Activated CD4-positive, alpha-beta T cell treated with anti-CD3 and anti-CD28 coated beads, Interleukin-2, Interleukin-6, amounts not matched to agents 100 ng/mL and 50 ng/mL, durations not matched to agents 16 hours and 8 hours (primary cell): ENCODE measurements at places on chromosomes 5 and 9.

- no peak for DNase-seq
Observed at GRCh38 chr5:146791471-146791870, 87.1 kb downstream of the PPP2R2B start.

DNA sequence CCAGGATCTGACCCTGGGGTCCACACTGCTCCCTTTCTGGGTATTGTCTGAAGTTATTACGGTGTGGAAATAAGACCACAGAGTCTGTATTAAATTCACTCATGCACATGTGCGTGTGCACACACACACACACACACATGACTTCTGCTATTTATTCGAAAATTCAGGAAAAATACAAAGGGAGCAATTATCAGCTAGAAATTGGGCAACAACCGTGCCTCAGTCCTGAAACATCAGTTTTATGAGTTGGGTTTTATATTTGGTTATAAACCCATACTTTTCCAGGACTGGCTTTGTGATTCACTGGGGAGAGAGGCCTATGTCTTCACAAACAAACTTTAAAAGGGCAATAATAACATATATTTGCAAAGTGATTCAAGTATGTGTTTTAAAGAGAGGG is 90.2 kb downstream of the ANGPTL2 start:
- DNase-seq, result no peak

DNA sequence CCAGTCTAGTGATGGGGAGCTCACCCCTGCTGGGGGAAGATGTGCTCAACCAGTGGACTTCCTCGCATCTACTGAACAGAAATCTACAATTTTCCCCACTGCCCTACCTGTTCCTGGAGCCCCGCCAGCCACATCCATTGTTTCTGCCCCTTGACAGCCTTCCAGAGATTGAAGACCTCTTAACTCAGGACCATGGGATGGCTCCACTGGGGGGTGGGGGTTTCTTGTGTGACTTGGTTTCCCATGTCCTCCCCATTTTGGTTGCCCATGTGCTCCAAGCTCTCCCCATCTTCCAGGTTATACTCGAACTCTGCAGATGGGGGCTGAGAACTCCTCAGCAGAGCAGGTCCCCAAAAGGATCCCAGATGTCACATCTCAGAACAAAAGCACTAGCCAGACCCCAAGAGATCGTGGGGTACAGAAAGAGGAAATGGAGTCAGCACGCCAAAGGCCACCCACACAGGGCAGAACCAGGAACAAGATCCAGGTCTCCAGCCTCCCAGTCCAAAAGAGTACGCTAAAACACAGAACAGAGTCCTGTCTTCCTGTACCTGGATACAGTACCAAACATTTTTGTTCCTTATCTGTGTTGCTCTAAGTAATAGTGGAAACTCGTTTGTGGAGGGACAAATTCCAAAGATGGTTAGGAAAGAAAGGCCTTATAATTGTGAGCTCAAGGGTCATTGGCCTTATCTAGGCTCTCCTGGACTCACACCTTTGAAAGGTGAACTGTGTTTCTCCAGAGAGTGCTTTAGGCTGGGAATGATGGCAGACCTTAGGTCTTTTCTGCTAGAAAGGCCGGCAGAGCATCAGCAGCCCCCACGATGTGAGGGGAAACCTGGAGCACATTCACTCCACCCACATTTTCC is 15.8 kb downstream of the CORO2A start:
- DNase-seq, result no peak

DNA sequence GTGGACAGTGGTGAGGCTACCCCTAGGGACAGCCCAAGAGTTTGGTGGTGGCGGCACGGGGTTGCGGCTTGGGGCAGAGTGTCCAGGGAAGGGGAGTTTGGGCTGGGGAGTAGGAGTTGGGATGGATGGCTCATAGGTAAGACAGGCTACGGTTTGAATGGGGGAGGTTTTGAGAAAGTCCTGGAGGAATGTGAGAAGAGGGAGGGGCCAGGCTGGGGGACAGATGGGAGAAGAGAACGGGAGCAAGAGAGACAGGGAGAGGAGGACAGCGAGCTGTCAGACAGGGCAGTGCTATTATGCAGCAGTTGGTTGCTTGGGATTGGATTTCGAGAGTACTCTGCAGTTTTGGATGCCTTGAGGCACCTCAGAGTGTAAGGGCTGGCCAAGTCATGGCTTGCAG is 24.5 kb downstream of the PSD2 start:
- DNase-seq, result no peak

GRCh38 chr9:37324261-37324683 is 98.2 kb upstream of the GRHPR start:
- DNase-seq, result no peak

- no peak for DNase-seq
Observed at GRCh38 chr5:154727361-154727760, 27.8 kb upstream of the LARP1 start.

GRCh38 chr5:117261948-117262571 is 687.4 kb upstream of the SEMA6A start:
- no peak for DNase-seq
